Effector CD4-positive, alpha-beta T cell (primary cell): ENCODE measurements at places on chromosomes 6 and 20.

GRCh38 chr6:20328266-20328923 lies 73.3 kb upstream of the E2F3 start:
- DNase-seq = no peak

DNA sequence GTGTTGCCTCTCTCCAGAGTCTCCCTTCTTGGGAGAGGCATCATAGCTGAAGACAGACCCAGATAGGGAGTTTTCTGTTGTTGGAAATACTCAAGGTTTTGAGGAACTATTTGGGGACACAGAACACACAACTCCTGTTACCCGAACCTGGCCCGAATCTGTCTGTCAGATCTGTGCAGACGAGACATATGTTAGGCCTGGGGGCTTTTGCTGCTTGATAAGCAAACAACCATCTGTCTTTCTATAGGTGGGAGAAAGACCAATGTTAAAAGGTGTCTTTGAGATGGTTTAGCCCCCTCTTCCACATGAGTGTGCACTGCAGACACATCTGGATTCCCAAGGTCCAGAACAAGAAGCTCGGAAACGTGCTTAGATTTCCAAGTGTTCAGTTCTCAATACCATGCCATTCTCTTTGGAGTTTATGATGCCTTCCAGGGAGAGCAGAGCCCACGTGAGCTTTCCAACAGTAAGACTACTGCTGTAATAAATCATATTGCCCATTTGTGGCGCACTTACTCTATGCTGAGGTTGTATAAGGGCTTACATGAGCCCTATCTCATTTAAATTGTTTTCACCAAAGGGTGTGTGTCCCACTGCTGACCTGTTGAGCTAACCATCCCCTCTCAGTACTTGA lies 3.8 kb upstream of the STX16 start:
- DNase-seq = no peak

- peak; percentile 18 for DNase-seq
These were observed 42.6 kb downstream of the TRIM27 start for GRCh38 chr6:28880894-28881780.

DNA sequence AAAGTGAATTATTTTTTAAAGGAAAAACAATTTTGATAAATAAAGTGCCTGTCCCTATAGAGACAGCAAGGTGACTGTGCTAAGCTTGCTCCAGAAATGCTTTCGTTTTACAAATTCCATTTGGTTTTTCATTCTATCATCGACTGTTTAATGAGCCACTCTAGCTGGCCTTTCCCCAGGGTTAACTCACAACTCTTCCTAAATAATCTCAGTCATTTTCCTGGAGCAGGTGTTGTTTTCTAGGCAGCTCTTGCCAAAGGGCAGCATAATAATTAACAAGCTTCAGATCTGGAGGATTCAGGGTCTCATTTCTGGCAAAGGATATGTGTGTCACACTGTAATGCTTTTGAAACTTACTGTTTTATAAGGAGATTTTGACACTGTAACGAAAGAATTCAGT lies 184.2 kb downstream of the KHDC1L start:
- no peak for DNase-seq

DNA sequence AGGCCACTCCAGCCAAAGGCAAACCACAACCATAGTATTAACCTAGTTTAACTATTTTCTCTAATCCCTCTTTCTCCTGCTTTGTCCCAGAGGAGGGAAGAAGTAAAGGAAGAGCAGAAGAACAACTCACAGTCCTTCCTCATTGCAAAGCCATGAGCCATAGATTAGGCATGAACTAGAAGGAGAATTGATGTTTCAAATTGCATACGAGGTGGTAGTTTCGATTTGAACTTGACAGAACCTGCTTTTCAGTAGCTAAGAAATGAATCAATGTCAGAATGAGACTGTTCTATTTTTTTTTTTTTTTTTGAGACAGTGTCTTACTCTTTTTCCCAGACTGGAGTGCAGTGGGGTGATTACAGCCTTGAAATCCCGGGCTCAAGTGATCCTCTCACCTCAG lies 48.3 kb downstream of the PROKR2 start:
- DNase-seq = no peak

DNA sequence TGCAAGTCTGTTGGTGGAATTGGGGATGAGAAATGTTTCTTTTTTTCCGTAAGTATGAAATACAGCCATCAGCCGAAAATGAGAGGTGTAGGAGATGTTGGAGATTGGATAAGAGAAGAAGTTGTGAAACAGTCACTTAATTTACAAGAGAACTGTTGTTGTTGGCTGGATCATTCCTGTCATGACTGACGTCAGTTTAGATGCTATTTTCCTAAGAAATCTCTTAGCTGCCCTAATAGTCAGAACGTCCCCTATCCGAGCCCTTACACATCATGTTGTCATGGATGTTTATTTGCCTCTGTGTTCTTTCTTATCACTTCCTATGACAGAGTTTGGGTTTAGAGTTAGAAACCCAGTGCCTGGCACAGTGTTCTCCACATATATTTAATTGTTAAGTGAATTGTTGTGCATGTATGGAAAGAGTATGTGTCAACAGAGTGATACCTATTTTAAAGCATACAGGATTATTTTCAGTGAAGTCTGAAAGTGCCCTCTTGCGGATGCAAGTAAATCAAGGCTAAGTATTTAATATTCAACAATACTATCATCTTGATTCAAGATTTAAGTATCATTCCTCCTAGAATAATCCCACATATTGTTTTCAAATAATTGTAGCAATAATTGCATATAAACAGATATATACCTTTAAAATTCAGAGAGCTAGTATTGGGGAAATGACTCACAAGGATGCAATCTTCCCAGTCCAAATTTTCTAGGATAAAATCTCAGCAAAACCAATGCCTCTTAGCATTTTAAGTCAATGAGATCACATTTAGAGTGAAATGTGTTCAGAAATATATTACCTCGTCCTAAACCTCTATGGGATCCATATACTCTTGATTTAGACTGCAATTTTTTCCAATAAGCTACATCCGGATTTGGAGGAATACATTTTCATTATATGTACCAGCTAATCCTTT lies 309.9 kb upstream of the NOX3 start:
- no peak for DNase-seq

DNA sequence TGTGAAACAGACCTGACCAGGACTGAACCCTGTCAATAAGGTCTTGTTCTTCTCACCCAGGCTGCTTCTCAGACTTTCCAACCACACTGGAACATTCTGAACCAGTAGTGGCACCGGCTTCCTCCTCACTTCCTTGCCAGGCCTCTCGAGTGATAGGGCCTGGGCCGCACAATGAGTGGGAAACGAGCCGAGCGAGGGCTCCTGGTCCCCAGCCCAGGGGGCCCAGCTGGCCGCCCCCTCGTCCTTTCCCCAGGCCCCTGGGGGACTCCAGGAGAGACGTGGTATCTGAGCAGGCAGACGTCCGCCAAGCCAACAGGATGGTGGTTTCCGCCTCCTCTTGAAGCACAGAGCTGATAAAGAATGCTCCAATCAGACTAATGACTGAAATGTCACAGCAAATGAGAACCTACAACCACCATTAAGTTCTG lies 117.9 kb downstream of the GMDS start:
- no peak for DNase-seq

GRCh38 chr6:38173909-38174308 lies 354.4 kb downstream of the ZFAND3 start:
- no peak for DNase-seq

DNA sequence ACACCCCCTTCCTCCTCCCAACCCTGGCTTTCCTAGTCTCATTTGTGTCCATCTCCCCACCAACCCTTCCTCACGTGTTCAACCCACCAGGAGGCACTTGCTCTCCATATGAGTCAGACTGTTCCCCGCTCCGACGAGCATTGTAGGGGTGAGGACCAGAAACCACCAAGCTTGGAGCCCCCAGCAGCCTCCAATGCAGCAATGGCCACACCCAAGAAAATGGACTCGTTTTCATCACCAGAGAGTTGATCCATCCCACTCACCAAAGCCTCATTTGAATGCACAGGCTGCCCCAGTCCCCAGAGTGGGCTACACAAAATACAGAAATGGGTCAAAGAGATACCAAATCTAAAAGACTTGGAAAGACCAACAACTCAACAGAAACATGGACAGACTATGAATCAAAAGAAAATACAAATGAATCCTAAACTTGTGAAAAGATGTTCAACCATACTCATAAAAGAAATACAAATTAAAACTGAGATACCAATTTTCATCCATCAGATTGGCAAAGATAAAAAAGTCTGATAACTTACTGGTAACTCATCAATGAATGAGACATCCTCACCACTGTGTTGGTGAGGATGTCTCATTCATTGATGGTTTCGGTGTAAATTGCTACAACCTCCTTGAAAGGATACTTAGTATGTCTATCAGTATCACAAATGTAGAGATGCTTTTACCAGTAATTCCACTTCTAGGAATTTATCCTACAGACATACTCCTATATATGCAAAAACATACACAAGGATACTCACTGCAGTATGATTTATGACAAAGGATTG lies 68.1 kb downstream of the TRERF1 start:
- no peak for DNase-seq

DNA sequence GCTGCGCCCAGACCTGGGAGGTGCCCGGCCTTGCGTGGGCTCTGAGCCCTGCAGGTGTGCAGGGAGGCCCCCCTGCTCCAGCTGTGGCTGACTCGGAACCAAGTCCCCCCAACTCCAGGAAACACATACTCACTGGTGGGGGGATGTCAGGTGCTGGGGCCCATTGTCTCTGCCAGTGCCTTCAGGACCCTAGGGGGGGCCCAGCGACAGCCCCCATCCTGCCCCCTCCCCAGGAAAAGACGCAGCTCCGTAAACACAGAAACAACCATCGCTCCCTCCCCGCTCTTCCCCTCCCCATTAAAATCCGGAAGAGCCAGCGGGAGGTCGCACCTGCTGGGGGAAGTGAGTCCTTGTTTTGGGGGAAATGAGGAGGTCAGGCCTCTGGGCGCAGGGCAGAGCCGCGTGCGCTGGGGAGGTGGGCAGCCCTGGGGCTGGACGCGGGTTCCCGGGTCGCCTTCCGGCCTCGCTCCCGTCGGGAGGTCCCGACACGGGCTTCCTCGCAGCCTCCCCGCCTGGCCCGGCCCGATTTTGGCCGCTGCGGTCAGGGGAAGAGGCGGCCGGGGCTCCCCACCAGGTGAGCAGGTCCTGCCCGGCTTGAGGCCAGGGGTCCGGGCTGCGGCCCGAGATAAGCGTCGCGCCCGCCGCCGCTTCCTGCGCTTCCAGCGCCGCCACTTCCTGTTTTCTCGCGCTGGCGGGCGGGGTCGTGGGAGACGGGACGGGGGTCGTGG lies 6.2 kb downstream of the C20orf204 start:
- DNase-seq = no peak

GRCh38 chr20:8787090-8787489 lies 281.8 kb upstream of the PLCB4 start:
- no peak for DNase-seq

DNA sequence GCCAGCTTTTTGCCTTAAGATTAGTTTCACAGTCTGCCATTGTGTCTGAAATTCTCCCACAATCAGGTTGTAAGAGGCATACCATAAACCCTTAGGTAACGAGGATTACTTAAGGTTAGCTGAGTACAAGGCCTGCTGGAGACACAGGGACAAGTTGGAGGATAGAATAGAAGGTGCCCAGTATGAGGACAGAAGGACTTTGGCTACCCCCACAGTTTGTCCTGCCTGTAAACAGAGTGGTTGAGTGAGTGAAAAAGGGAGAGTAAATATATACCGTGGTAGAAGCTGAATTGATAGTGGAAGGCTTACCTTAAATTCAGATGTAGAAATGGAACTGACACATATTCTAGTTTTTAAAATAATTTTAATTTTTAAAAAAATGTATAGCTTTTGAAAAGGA lies 19.3 kb downstream of the RPRD1B start:
- no peak for DNase-seq

GRCh38 chr6:104705095-104705707 lies 154.5 kb downstream of the HACE1 start:
- DNase-seq = peak; percentile 8

GRCh38 chr6:37369321-37370201 lies 15.8 kb downstream of the RNF8 start:
- DNase-seq = no peak

DNA sequence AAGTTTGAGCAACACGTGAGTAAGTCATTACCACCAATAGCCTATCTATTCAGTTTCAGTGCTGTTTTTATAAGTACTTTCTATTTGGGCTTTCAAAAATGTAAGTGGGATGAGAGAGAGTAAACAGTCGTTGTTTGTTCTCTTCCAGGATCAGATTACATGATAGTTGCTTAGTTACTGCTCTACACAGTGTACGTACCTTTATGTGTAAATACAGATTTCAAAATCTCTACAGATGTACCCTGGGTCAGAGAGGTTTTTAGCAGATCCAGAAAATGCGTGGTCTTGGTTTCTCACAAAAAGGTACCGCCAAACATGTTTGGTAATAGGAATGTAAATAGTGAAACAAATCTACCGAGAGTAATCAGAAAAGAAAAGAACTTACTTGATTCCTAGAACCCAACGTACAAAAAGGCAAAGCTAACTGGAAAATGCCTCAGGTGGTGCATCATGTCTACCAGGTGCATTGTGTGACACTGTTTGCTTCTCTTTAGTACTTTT lies 421.1 kb downstream of the BCKDHB start:
- DNase-seq = no peak

DNA sequence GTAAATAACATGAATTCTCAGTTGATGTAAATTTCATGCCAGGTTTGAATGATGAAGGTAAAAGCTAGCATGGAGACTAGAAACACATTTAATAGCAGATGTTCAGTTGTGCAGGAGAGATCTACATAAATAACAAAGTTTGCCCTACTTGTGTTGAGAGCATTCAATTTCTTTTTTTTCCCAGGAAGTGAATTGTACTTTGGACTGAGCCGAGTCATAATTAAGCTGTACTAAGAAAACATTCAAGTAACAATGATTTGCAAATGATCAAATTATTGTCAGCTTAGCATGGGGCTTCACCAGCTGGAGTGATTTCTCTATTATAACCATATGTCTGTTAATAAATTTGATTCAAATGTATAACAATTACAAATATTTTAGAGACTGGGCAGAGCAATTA lies 893.5 kb upstream of the MAP3K7 start:
- no peak for DNase-seq

DNA sequence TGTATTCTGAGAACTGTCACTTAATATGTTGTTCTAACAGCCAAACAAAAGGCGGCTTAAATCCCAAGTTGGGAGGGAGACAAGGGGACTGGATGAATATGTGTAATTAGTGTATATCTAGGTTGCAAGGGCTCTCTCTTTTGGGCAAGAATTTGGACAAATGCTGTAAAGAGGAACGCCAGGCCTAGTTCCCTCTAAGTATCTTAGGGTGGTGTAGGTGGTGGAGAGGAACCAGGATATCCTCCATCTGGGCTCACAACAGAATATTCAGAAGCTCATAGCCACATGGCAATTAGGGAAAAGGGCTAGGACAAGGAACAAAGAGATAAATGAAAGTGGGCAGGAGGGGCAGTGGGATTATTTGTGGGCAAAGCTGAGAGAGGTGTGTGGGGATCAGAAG lies 149.5 kb downstream of the LRFN2 start:
- DNase-seq = no peak
